ENCODE measurements at places on chromosomes 16 and 17. TPM values are rescaled to one million over a fixed set of nuclear protein-coding genes. Genes with fewer than 3 reads are reported as not detected.

TBC1D26 gene
- 1.6 TPM for total RNA-seq

INCA1 gene
- not detected for total RNA-seq

GPRC5B gene
- total RNA-seq: 38.6 TPM

KREMEN2 gene
- total RNA-seq: 1.6 TPM

TBC1D3H gene
- total RNA-seq: not detected

NPTX1 gene
- total RNA-seq: 1.0 TPM
